ENCODE measurements at places on chromosomes 7 and 10.
A peak's percentile ranks its signal among the peaks of the same experiment; 100 is the strongest.

DNA sequence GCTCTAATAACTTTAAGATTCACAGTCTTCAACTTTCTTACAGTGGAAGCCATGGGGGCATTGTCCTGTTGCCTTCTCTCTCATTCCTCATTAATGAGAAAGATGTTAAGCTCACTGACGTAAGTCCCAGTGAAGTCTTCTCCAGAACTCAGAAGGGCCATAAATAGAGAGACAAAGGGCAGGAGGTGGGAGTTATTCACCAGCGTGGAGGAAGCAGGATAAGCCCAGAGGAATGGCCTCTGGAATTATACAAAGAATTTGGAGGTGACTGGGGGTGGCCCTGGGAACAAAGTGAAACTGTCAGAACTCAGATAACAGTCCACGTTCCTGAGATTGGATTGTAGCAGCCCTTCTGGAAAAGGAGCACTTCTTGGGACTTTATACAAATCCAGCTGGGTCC, 52.4 kb downstream of the SORBS1 start:
- no peak for DNase-seq

DNA sequence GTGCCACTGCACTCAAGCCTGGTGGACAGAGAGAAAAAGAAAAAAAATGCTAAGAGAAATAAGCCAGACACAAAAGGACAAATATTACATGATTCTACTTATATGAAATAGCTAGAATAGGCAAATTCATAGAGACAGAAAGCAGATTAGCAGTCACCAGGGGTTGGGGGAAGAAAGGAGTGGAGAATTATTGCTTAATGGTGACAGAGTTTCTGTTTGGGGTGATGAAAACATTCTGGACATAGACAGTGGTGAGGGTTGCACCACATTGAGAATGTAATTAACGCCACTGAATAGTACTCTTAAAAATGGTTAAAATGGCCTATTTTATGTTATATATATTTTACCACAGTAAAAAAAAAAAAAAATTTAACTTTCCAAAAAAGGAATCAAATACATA, 6.4 kb upstream of the NT5C2 start:
- no peak for DNase-seq

GRCh38 chr7:141356161-141356560, 195.0 kb upstream of the AGK start:
- no peak for DNase-seq

DNA sequence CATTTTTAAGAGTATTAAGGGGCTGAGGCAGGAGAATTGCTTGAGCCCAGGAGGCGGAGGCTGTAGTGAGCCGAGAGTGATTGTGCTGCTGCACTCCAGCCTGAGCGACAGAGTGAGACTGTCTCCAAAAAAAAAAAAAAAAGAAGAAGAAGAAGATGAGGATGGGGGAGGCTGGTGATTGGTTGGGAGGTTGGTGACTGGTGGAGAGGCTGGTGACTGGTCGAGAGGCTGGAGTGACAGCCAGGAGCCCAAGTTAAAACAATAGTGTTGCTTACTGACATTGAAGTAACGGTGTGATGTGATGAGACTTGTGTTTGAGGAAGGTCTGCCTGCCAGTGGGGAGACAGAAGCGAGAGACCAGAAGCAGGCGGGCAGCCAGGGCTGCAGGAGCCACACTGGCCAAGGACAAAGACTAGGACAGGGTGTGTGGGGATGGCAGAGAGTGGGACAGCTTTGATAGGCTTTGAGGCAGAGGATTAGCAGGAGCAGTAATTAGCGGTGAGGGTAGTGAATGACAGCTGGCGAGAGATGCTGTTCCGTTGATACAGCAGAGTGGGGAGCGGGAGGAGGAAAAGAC, 4.9 kb downstream of the SRRT start:
- no peak for DNase-seq

GRCh38 chr7:79459381-79459780, 5.9 kb upstream of the MAGI2 start:
- no peak for DNase-seq

DNA sequence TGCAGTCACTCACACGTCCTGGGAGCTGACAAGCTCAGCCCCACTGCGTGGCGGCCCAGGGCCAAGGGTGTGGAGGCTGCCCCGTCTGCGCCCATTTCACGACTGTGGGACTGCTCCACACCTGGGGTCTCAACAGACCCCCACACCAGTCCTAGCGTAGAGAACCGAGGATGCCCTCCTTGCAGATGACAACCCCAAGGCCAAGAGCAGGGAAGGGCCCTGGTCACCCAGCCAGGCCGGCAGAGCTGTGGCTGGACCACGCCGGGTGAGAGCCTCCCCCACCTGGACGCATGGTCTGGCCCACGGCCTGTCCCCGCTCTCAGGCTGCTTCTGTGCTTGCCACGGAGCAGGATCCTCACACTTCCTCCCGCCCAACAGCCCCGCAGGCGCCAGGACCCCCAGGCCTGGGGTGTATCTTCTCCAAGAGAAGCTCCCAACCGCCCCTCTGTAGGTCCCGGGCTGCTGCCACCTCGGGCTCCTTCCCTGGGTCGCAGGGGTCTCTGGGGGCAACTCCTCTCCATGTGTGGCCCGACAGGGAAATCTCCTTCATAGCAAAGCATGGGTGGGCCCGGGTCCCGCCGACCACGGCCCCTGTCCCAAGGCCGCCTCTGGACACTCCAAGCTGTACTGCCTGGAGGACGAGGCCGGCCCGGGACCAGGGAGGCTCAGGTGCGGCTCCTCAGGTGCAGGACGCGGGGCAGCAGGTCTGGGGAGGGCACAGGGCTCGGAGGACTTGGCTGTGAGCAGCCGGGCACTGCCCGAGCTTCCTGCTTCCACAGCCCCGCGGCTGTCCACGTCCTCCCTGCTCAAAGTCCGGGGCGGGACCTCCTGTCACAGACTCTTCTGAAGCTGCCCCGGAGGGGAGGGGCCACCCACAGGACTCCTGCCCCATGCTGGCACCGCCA, 88.8 kb downstream of the FOXL3 start:
- no peak for DNase-seq

DNA sequence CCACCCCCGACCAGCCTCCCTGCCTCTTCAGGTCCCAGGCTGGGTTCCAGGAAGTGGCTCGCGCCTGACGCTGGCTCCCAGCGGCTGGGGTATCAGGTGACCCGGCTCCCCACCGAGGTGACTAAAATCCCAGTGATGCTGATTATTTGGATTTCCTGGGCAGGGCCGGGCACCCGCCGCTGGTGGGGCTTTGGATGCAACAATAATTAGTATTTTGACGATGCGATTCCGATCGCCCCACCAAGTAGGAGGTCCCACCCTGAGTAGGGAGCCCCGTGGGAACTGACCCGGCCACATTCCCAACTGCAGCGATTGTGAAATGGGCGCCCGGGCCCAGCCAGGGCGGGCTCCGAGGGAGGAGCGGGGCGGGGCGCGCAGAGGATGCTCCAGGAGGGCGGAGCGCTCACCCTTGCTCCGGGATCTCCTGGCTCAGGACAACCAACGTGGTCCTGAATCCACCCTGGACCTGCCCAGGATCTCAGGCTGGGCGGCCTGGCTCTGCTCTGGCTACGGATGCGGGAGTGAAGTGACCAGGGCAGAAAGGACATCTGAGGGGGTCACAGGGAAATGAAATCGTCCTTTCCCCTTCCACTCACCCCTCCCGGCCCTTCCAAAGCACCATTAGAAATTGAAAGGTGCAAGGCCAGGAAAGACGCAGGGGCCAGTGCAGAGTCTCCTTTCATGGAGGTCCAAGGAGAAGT, 32.6 kb downstream of the DUSP5 start:
- DNase-seq: no peak

GRCh38 chr7:127652333-127653248, 597 bp downstream of the SND1 start:
- DNase-seq: no peak

DNA sequence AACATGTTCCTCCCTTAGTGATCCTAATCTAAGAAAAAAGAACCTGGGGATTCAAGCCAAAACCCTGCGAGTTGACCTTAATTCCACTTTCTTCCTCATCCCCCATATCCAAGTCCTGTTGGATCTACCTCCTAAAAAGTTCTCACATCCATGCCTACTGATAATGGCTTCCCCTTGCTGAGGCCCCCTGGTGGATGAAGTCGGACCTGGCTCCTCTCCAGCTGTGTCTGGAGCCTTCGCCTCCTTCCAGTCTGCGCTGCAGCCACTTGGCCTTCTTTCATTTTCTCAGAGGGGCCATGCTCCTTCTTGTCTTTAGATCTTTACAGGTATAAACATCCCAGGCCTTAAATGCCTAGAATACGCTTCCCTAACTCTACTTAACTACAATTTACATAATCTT, 8.1 kb downstream of the PDE1C start:
- DNase-seq: peak; percentile 66

DNA sequence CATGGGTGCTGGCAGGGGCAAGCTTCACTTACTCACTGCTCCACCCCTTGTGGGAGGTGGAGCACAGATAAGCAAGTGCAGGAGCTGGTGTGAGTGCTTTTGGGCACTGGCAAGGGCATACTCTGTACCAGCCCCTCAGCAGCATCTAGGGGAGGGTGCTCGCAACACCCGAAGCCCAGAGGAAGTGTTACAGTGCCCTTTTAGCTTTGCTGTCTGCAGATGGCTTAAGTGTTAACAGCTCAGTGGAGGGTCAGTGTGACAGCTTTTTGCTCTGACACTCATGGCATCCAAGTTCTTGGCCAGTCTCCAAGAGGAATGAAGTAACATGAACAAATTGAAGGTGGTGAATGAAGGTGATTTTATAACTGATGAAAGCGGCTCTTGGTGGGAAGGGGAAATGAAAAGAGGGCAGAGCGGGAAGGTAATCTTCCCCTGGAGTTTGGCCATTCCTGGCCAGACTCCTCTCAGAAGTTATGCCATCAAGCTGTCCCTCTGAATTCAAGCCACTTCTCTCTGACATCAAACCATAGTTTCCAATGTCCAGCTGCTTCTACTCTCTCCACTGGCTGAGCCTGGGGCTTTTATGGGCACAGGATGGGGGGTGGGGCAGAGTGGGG, 862.5 kb downstream of the KCNMA1 start:
- no peak for DNase-seq

DNA sequence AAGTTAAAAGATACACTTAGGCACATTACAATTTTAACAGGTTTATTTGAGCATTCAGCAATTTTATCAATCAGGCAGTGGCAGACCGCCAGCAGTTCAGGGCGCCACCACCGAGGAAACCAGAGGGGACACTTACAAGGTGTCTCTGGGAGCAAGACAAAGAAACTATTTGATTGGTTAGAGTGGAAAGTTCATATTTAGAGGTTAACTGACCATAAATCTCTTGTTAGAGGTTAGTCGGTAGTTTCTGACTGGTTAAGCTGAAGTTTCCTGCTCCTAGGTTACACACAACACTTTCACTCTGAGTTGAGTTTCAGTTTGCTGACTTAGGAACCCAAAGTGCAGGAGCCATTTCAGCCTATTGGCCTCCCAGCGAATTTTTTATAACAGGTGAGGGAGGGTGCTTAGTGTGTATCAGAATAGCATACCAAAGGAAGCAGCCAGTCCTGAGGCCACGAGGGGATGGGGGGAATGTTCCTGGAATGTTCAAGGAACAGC, 10.8 kb upstream of the PVRIG start:
- no peak for DNase-seq

DNA sequence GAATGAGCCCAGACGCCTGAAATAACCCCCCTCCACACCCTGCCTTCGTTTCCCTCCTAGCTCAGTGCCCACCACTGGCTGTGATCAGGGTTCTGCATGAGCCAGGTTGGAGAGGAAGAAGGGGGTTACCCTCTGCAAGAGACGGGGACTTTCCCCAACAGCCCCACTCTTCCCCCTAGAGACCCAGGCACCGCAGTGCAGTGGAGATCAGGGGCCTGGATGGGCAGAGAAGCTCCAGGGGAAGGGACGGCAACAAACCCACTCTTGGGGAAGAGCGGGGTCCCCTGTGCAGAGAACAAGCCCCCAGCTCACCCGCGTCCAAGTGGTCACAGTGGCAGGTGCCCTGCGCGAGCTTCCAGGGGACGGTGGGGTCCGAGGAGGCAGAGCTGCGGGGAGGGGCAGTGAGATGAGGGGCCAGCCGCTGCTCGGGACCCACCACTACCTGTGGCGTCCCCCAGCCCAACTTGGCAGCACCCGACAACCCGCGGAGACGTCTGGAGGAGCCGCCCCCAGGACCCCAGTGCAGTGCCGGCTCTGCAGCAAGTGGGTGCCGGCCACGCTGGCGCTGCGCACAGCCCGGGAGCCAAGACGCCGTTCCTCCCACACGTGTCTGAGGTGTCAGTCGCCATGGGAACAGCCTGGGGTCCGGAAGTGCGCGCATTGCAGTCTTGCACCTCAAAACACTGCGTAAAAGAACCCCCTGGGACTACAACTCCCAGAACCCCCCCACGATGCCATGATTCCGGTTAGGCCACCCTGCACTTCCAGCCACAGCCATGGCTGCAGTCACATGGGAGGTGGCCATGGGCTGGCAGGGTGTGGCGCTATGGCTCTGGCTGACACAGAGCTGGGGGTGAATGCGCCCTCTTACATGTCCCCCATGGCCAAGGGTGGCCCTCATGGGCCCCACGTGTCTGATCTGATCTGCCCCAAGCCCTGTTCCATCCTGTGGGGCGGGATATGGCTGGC, 45.8 kb upstream of the WIPI2 start:
- no peak for DNase-seq

DNA sequence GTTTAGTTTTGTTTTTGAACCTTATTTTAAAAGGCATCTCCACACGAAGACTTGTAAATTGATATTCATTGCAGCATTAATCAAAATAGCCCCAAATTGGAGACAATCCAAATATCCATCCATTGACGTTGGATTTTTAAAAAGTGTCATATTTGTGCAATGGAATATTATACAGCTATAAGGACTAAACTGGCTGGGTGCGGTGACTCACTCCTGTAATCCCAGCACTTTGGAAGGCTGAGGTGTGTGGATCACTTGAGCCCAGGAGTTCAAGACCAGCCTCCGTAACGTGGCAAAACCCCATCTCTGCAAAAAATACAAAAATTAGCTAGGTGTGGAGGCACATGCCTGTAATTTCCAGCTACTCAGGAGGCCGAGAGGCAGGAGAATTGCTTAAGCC, 35.1 kb downstream of the XRCC2 start:
- no peak for DNase-seq

DNA sequence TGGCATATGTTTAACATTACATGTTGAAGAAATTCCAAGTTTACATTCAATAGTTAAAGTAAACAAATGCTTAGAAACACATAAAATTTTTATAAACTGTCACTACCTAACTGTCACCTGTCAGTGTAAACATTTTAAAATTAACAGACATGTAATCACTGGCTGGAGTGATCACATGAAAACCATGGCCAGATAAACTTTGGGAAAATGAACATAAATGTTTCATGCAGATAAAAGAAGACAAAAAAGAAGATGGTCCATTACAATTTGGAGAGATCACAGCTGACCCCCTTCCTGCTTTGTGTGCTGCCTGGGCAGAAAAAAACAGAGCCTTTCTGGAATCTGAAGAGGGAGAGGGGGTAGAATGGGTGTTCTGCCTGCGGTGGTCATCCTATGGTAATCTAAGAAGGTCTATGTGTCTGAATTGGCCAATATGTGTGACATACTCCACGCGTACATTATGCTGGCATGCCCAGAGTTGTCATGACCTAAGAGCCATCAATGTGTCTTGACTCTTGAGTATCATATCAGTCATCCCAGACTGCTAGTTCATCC, 57.5 kb upstream of the MEOX2 start:
- no peak for DNase-seq

GRCh38 chr7:81408728-81409127, 361.1 kb downstream of the HGF start:
- DNase-seq: no peak

GRCh38 chr7:116732788-116733694, 61.0 kb downstream of the MET start:
- DNase-seq: no peak

All from DMS 273 treated with DMSO at 0.1 percent for 48 hours (cell line).